ENCODE measurements at places on chromosomes 7 and 10.

DNA sequence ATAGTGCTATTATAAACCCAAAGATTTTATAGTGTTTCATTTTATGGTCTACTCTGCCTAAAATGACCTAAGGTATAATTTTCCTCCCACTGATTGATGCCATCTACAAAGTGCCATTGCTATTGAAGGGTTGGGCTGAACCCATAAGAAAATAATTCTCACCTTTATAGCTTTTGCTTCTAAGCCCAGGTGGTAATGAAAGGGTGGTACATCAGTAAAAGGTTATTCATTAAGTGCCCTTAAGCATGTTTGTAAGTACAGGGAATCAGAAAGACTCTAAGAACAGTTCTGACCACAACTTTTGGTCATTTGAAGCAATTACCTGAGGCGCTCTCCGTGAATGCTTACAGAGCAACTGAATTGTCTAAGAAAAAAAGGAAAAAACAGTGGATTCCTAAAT lies 1247.3 kb downstream of the NXPH1 start:
- DNase-seq: no peak

- DNase-seq: no peak
These were observed 23.0 kb downstream of the AKR1B15 start for GRCh38 chr7:134571746-134572461.

DNA sequence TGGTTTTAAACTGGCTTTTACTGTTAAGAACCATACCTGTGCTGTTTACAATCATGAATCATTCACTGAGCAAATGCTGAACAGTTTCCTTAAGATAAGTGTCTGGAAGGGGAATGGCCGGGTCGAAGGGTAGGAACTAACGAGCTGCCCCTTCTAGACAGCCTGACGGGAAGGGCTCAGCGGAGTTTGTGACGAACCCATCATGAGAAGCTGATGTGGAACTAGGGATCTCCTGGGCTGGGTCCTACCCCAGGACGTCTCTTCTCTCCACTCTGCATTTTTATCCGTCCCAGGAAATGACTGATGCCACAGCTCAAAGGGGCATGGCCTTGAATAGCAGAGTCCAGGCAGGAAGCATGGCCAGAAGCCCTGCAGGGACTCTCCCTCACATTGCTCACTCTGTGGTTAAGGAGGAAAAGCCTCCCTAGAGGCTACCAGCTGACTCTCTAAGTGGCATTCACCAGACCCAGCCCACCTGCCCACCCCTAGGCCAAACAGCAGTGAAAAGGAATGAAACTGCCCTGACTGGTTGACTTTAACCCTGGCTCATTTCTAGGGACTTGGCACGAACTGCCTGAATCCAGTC lies 112.0 kb downstream of the PFKFB3 start:
- no peak for DNase-seq

DNA sequence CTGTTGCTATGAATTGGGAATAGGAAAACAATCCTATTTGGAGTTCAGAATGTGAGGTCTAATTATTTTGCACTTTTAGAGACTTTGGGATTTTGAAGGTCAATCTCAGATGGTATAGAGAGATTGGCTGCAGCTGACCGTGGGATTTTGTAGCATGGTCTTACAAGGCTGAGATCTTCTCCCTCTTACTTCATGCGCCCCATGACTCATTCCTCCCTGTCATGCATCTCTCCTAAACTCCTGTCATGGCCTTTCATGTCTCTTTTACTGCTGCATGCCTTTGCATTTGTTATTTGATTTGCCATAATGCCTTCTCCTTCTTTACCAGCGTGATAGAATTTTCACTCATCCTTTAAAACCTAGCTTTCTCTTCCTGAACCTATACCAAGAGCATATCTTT lies 133.1 kb downstream of the BBS9 start:
- DNase-seq: no peak

DNA sequence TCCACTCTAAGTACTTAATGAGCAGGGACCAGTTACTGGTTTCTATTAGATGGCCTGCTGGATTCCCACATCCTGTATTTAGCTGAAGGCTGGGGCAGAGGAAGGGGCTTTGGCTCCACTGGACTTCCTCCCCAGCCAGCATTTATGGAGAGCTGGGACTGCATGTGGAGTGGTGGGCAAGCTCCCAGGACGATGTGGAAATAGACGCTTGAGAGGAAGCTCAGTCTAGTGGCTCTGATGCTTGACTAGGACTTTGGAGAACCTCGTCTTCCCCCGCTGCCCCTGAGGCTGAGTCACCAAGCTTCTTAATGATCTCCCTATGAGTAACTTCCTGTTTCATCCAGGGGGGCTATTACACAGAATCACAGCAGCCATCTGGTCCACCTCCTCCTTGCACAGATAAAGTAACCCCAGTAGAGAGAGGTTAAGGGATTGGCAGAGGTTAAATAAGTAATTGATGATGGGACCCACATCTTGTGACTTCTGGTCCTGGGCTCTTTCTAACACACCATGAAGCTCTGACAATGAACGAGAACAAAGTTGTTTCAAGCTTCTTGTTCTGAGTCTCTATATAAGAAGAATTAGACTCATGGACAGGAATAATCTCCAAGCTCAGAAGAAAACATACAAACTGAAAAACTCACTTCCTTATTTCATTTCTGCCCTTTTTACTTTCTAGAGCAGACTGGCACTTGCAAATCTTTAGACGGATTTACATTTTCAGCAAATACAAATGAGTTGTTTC lies 126.2 kb downstream of the PRPF18 start:
- peak; percentile 94 for DNase-seq

GRCh38 chr7:2640482-2640830 lies 8.7 kb downstream of the TTYH3 start:
- peak; percentile 39 for DNase-seq

DNA sequence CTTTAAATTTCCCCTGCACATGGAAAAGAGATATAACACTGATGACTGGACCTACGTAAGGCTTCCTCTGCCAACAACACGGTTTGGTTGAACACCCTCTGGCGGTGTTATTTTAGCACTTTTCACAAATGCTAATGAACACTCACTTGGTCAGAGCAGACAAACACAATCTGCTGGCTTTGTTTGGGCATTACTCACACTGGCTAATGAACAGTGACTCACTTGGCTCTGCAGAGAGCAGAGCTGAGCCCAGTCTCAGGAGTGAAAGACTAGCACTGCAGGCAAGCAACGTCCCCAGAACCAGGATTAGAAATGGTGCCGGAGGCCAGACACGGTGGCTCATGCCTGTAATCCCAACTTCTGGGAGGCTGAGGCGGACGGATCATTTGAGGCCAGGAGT lies 430.8 kb downstream of the PLXNA4 start:
- peak; percentile 43 for DNase-seq

DNA sequence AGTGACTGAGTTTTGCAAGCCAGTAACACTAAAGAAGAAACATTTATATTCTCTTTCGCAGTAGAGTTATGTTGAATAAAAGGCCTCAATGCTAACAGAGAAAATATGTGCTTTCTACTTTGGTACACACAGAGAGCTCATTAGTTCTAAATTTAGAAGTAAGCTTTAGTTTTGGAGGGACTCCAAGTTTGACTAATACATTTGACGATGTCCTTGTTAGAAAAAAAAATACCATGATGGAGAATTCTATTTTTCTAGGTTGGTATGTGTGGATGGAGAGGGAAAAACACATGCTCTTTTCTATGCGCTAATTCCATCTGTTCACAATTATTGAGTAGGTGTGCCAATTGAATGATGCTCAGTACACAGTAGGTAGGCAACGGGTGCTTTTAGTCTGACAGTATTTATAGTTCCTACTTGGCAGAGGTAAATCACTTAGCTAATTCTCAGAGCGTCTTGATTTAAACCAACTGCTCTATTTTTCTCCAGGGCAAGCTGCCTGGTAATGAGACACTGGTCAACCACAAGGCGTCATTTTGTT lies 327.2 kb upstream of the AKR1E2 start:
- no peak for DNase-seq

DNA sequence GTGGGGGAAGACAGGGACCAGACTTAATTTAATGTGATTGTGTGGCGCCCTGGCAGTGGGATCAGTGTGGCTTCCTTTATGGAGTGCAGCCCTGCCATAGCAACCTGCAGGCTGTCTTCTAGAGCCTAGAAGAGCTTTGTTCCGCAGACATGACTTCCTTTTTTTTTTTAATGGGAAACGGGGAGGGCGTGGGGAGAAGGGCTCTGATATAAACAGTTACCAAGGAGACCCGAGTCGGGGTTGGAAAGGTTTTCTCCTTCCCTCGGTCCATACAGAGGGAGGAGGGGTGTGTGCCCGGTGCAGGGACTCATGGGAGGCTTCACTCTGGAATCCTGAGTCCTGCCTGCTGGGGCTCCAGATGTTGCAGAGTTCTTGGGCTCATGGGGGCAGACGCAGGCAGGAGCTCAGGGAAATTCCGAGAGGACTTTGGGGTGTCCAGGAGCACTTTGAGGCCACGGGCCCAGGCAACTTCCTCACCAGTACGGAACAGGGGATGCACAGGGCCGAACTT lies 26.9 kb downstream of the TMEM120A start:
- DNase-seq: no peak

- no peak for DNase-seq
These were observed 79.4 kb upstream of the DDC start for GRCh38 chr7:50644586-50644985.

GRCh38 chr10:120950051-120950561 lies 98.9 kb downstream of the WDR11 start:
- DNase-seq: no peak

DNA sequence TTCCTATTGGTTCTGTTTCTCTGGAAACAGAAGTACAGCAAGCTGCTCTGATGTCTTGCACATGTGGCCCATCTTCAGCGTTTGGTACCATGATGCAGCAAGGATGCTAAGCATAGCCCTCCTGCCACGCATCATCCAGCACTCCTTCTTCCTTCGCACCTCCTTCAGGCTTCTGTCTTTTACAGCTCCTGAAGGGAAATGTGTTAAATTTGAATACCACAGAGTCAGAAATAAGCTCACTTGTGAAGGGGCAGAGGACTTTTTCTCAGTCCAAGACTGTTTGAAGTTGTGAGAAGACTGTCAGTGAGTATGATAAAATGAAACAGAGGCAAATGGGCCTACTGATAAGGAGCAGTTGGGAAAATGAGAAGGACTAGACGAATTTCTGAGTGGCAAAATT lies 20.7 kb downstream of the TSPAN13 start:
- no peak for DNase-seq

DNA sequence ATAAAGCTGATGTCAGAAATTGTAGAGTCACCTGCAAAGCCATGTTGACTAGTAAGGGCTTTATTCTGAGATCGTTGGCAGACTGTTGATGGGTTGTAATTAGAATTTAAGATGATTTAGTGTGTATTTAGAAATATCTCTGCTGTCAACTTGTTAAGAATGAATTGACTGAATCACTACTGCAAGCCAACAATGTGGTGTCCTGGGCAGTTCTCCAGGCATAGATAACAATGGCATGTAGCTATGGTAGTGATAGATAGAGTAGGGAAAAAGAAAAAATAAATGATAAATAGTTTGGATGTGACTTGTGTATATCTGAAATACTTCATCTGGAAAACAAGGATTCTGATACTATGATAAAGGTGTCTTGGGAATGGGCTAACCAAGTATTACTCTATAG lies 640.2 kb downstream of the ARL4A start:
- no peak for DNase-seq

DNA sequence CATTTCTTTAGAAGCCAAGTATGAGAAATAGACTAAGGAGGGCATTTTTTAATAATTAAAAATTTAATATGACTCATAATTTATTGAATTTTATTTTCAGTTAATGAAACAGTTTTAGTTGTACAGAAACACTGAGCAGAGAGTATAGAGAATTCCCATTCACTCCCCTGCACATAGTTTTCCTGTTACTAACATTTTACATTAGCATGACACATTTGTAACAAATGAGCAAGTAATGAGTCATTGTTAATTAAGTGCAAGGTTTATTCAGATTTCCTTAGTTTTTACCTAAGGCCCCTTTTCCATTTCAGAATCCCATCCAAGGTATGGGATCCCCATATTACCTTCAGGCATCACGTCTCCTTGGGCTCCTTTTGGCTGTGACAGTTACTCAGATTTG lies 271.5 kb upstream of the FZD8 start:
- DNase-seq: no peak

GRCh38 chr10:77087366-77087765 lies 550.2 kb downstream of the KCNMA1 start:
- no peak for DNase-seq

Measured in ACHN (cell line).